CD8-positive, alpha-beta memory T cell (primary cell): ENCODE measurements at places on chromosomes 5 and 9. TPM values are rescaled to one million over a fixed set of nuclear protein-coding genes. Genes with fewer than 3 reads are reported as not detected.

DNA sequence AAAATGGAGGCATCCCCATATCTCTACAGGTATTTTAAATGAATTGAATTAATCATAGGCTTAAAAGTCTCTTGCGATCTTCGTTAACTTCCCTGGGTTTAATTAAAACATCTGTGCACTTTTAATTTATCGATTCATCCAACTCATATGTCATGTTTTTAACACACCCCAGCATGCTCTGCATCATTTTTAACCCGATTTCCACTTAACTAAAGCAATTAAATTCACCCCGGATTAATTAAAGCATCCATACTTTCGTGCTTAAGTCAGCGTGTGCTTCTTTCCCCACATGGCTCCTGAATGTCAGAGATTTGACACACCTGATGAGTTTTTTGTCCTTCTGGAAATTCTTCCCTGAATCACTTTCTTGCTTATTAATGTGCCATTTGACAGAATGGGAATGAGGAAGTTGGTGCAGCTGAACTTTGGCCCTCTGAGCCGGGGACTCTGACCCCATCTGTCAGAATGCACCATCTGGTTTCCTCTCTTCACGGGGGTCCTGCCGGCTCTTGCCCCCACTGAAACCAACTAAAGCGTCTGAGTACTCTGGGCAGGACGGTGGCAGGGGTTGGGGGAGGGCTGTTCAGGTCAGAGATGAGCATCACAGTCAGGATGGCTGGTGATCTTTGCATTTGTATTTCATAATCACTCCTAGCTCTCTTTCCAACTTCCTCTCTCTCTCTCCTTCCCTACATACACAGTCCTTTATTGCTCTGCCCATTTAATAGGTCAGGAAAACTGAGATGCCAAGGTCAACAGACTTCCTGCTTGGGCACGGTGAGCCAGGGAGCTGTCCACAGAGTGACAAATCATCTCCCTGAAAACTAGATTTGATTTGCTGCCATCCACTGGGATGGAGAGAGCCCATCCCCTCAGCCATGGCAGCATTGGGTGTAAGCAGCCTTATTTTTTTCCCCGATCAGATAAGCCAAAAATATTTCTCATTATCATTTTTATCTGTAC is 180.3 kb upstream of the WWC1 start:
- no peaks in the 10 kb centered on the region for H3K4me1 ChIP-seq
- H3K4me3 ChIP-seq = no peak overlapping the region
- no peaks in the 10 kb centered on the region for H3K36me3 ChIP-seq
- no peaks in the 10 kb centered on the region for H3K27me3 ChIP-seq
- DNase-seq = no peak

GRCh38 chr5:8577792-8578191 is 708.8 kb downstream of the MTRR start:
- H3K27me3 ChIP-seq = no peaks in the 10 kb centered on the region
- H3K36me3 ChIP-seq = no peaks in the 10 kb centered on the region
- H3K4me3 ChIP-seq = no peak overlapping the region
- DNase-seq = no peak

- DNase-seq = no peak
- H3K27ac ChIP-seq = no peak overlapping the region
- no peaks in the 10 kb centered on the region for H3K36me3 ChIP-seq
- H3K4me3 ChIP-seq = no peak overlapping the region
Observed at GRCh38 chr5:108481355-108481931, 99.5 kb upstream of the FBXL17 start.

DNA sequence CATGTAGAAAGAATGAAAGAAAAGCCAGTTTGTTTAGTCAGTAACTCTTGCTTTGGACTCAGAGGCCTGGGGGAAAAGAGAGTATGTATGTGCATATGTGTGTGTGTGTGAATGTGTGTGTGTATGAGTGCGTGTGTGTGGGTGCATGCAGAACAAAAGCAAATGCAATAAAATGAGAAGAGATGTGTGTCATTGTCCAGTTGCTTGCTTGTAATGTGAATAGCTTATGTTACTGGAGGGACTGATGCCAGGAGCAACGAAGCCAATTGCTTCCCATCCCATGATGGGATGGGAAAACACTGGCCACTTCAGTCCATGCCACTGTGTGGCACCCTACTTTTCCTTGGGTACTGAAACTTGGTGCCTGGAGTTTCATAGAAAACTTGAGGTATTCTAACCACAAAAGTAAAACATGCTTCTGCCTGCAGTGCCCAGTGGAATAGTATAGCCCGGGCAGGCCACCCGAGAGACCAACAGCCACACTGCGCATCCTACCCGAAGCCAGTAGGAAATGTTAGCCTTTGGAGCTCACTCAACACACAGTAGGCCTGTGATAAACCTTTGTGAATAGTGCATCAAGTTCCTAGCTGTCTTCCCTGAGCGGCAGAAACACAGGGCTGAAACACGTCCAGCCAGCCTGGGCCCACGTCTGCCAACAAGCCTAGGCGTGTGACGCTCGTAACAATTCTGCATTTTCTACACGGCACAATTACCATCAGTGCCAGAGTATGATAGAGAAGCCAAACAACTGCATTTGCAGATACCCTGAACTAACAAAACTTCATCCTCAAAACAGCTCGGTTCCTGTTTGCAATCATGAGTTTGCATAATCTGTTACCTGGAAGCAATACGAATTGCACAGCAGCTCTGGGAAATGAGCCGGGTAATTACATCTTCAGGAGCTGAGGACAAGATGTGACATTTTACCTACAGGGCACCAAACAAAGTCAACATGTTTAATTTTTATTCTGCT is 198.1 kb downstream of the SYK start:
- no peaks in the 10 kb centered on the region for H3K4me1 ChIP-seq
- no peak overlapping the region for H3K27ac ChIP-seq
- H3K27me3 ChIP-seq = no peaks in the 10 kb centered on the region
- H3K4me3 ChIP-seq = no peak overlapping the region

- H3K4me1 ChIP-seq = peaks cover 25% of the 10 kb centered on the region
- no peak for DNase-seq
- H3K27ac ChIP-seq = peak overlapping the region; percentile 38
- H3K27me3 ChIP-seq = peaks cover 23% of the 10 kb centered on the region
Observed at GRCh38 chr5:142326480-142326938, 1.7 kb upstream of the SPRY4 start.

- no peak overlapping the region for H3K4me3 ChIP-seq
- peaks cover 7% of the 10 kb centered on the region for H3K36me3 ChIP-seq
Observed at GRCh38 chr9:93664549-93665120, 88.3 kb downstream of the PHF2 start.

DNA sequence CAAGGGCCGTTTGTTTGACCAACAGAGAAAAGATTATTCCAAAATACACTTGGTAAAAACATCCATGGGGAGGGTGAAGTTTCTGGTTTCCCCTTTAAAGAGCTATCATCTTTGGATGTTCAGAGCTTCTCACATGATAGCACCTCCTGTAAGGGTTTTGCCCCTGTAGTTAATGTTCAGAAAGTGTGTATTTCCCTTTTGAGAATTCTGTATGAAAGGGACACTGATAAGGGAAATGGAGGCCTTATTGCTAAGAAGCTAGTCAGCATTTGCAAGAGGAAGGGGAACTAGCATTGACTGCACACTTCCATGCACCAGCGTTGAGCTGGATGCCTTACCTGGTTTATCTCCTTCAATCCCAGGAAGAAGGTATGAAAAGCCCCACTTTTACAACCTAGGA is 31.5 kb upstream of the C5orf58 start:
- H3K27me3 ChIP-seq = no peaks in the 10 kb centered on the region
- H3K27ac ChIP-seq = no peak overlapping the region
- no peaks in the 10 kb centered on the region for H3K4me1 ChIP-seq
- H3K36me3 ChIP-seq = no peaks in the 10 kb centered on the region

DNA sequence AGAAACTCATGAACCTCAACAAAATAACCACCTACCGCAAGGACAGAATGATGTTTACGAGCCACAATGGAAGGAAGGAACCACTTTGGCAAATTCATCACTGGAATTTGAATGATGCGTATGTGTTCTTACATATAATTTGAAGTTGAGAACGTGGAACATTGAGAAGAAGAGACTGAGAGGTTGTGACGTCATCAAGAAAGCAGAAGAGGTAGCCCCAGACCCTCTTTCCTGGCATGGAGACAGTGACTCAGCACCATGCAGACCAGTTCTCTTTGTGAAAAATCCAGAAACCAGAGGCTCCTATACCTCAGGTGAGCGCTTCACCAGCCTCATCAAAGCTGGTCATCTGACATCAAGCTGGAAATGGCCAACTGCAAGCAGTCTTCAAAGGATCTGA is 124.5 kb downstream of the PDZD2 start:
- DNase-seq = no peak
- H3K4me1 ChIP-seq = no peaks in the 10 kb centered on the region
- no peak overlapping the region for H3K4me3 ChIP-seq
- H3K27ac ChIP-seq = no peak overlapping the region
- no peaks in the 10 kb centered on the region for H3K27me3 ChIP-seq

- H3K4me3 ChIP-seq = no peak overlapping the region
- H3K4me1 ChIP-seq = no peaks in the 10 kb centered on the region
- no peak for DNase-seq
- no peak overlapping the region for H3K27ac ChIP-seq
- H3K27me3 ChIP-seq = peaks cover 4% of the 10 kb centered on the region
Observed at GRCh38 chr9:132425675-132426062, 15.7 kb downstream of the CFAP77 start.

- H3K4me3 ChIP-seq = no peak overlapping the region
- no peak overlapping the region for H3K27ac ChIP-seq
- no peaks in the 10 kb centered on the region for H3K4me1 ChIP-seq
- no peaks in the 10 kb centered on the region for H3K36me3 ChIP-seq
- no peak for DNase-seq
Observed at GRCh38 chr9:119181561-119181960, 187.7 kb downstream of the BRINP1 start.

DNA sequence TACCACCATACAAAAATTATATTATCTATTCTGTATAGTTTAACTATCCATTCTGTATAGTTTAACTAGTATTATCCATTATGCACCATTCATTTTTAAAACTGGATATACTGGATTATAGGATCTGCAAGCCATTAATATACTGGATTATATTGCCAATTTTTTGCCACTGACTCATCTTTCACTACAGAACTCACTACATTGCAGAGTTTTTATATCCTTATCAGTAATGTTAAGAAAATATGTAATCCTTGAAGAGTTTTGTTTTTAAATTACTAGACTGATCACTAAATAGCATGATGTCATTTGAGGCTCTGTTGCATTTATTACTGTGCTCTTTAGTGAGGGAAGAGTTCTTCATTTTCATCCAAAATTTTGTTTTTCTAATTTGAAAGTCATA is 109.8 kb upstream of the SNX2 start:
- H3K36me3 ChIP-seq = no peaks in the 10 kb centered on the region
- DNase-seq = no peak
- H3K4me1 ChIP-seq = no peaks in the 10 kb centered on the region
- no peak overlapping the region for H3K4me3 ChIP-seq
- H3K27me3 ChIP-seq = no peaks in the 10 kb centered on the region
- H3K27ac ChIP-seq = no peak overlapping the region

- no peaks in the 10 kb centered on the region for H3K4me1 ChIP-seq
- DNase-seq = no peak
- no peak overlapping the region for H3K27ac ChIP-seq
- H3K4me3 ChIP-seq = no peak overlapping the region
Observed at GRCh38 chr5:130164966-130165365, 260.7 kb downstream of the CHSY3 start.

GRCh38 chr9:130636648-130637020 is 27.8 kb upstream of the PRDM12 start:
- H3K36me3 ChIP-seq = peaks cover 16% of the 10 kb centered on the region
- H3K27me3 ChIP-seq = no peaks in the 10 kb centered on the region
- no peak for DNase-seq
- no peak overlapping the region for H3K4me3 ChIP-seq
- no peaks in the 10 kb centered on the region for H3K4me1 ChIP-seq

GRCh38 chr5:7805379-7805778 is 45.6 kb downstream of the CFAP90 start:
- H3K27ac ChIP-seq = no peak overlapping the region
- H3K27me3 ChIP-seq = no peaks in the 10 kb centered on the region
- no peak for DNase-seq
- H3K4me3 ChIP-seq = no peak overlapping the region

DNA sequence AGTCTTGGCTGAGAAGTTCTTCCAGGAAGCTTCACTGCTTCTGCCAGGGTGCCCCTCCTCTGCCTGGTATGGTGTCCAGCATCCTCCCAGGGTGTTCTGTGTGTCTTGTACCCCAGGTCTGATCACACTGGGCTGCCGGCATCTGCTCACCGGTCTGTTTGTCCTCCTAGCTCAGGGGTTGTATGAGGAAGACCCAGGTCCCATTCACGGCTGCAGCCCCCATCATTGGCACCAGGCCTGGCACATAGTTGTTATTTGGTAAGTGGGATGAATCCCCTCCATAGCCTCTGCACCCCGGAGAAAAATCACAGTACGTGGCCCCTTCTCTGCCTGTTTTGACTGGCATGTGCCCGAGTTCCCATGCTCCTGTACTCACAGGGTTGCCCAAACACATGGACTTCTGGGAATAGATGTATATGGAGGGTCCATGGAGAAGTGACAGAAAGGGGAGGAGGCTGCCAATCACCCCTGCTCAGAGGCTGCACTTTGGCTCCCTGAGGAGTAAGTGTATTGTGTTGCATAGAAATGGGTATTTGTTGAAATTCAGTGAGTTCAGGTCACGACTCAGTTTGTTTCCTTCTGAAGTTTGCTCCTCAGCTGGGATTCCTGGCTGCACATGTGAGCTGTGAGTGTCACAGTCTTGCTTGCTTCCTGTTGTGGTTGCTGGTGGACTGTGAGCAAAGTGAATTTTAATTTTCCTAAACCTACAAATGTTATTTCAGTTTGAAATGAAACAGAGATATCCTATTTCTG is 96.2 kb downstream of the HSPA4 start:
- H3K27me3 ChIP-seq = no peaks in the 10 kb centered on the region
- peaks cover 9% of the 10 kb centered on the region for H3K4me1 ChIP-seq
- no peak overlapping the region for H3K27ac ChIP-seq

DNA sequence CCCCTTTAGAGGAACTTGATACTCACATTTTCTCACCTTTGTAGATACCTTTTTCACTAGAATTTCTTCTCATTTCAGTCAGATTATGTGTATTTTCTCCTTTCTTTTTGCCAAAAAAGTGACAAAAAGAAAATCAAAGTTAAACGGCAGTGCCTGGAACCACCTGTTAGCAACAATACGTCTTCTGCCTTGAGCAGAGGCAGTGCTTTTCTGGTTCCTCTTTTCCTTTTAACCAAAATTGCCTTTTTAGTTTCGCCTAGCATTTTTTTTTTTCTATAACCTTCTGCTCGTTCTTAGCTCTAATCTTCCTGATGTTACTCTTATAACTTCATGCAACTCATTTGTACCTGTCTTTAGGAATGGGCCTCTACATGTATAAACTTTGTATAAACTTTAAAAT is 26.1 kb downstream of the SMIM32 start:
- no peaks in the 10 kb centered on the region for H3K4me1 ChIP-seq
- H3K27me3 ChIP-seq = no peaks in the 10 kb centered on the region
- no peak overlapping the region for H3K27ac ChIP-seq
- no peaks in the 10 kb centered on the region for H3K36me3 ChIP-seq
- H3K4me3 ChIP-seq = no peak overlapping the region
- no peak for DNase-seq

VLDLR gene
- 2.5 TPM for total RNA-seq

GALT gene
- total RNA-seq = 41.7 TPM

IFNE gene
- not detected for total RNA-seq

TIGD6 gene
- total RNA-seq = 3.1 TPM

MUSK gene
- not detected for total RNA-seq

ARHGEF39 gene
- 7.7 TPM for total RNA-seq

NR2F1-AS1 gene
- total RNA-seq = not detected

SPATA31C1 gene
- not detected for total RNA-seq
